ENCODE measurements at places on chromosomes 2 and 18.

DNA sequence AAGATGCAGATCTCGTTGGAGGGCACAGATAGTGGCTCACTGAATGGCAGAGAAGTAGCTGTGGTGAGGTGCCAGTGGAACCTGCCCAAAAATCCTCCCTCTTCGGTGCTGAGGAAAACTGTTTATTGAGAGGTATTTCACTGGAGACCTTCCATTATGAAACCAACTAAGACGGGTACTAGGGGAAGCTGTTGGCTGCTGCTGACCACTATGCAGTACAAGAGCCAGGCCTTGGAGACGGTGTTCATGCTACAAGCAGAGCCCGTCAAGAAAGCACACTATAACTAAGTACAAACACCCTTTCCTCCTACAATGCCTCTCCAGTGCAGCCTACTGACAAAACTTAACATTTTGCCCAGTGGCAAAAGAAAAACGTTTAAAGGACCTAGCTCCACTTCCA lies 4.6 kb downstream of the ARL5A start:
- DNase-seq, result no peak

DNA sequence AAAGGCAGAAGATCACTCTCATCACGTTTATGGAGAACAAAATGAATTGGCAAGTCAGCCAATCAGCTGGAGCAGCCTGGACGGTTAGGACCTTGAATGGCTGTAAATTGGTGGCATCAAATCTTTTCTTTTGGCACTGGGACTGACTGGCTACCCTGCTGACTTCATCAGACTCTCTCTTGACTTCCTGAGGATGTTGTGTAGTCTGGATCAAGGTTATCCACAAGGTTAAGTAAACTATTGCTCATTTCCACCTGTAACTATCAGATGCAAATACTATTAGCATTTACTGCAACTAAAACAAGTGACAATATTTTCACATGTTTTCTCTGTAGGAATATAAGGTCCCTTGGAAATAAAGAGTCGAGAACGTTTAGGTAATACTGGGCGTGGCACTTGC lies 134.3 kb upstream of the RASGRP3 start:
- no peak for DNase-seq

GRCh38 chr2:195411219-195411687 lies 245.8 kb upstream of the SLC39A10 start:
- no peak for DNase-seq

GRCh38 chr2:16302431-16303272 lies 362.3 kb downstream of the MYCN start:
- no peak for DNase-seq

DNA sequence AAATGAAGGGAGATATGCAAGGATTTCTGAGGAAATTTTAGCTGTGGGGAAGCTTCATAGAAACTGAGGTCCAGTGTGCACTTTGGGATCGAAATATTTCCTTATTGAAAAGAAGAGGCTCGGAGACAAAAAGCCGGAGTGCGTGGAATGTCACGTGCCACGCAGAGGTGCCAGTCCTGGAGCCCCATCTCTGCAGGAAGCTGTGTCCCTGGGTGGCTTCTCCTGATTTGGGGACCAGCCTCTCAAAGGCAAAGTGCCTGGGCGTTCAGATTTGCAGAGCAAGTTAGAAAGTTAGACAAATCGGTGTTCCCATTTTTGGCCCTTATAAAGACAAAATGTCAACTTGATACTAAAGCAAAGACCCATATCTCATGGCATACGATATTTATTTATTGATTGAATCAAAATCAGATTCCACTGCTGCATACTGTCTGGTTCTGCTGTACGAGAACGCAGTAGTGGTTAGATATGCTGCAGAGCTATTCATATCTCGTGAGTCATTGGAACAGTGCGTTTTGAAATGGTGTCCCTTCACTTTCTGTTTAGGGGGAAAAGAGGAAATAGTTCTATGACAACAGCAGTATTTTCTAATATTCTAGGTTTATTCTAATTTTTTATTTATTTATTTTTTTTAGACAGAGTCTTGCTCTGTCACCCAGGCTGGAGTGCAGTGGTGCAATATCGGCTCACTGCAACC lies 9.1 kb upstream of the ATG16L1 start:
- DNase-seq, result no peak

DNA sequence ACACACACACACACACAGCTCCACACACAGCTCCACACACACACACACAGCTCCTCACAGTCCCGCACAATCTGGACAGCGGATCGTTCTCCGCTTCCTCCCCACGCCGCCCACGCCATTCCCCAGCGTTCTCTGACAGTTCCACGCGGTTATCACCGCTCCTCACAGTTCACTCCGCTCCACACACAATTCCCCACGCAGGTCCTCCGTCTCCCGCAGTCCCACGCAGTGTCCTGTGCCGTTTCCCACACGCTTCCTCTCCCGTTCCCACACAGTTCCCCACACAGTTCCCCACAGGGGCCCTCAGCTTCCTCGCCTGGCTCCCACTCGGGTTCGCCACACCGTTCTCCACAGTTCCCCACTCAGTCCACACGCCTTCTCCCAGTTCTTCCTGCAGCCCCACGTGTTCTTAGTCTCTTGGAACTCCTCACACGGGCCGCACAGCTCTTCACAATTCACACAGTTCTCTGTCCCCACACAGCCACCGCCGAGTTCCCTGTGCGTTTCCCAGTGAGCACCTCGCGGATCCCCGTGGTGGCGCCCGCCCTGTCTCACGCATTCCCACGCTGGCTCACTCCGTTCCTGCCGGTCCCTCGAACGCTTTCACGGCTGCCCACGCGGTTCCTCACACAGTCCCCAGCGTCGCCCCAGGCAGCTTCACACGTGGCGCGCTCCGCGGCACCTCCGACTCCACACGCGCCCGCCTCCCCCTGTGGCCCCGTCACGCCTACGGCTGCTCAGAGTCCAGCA lies 38.4 kb downstream of the KIF1A start:
- no peak for DNase-seq

DNA sequence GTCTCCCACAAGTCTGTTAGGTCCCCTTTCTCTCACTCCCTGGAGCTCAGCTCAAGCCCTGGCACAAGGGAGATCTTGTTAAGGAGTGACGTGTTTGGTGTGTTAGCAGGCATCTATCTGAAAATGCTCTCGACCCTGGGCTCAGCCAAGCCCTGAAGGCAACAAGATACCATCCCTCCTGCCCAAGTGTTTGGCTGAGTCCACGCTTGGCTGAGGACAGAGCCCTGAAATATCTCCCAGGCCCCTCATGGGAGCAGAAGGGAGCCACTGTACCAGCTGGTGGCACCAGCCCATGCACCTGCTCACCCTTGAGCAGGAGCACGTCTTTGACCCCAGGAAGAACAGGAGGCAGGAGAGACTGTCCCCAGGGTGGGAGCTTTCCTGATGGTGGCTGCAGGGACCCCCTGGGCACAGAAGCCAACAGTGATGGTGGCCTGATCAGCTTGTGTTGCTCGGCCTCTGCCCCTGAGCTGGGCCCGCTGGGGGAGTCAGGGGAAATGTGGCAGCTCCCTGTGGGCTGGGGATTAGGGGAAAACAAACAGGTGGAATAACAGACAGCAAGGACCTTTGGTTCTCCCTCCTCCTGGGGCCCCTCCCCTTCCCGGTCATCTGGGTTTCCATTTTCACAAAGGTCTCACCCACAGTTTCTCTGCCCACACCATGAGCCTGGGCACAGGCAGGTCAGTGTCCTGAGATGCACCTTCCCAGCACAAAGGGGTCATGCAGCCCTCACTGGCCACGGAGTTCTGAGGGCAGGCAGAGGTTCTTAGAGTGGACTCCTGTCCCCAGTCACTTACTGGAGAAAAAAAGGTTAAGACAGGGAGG lies 91.6 kb downstream of the RHOB start:
- no peak for DNase-seq

DNA sequence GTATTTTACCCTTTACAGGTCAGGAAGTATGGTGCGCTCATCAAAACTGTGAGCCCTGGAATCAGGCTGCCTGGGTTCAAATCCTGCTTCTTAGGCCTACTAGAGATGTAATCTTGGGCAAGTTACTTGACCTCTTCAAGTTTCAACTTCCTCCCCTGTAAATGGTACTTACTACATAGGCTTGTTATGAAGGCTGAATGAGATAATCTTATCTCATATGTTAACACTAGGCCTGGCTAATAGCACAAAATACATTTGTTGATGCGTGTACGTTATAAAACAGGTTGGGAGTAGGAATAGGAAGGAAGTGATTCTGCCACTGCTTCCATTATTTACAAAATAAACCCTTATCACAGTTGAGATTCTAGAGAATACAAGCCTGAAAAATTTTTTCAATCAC lies 1.7 kb upstream of the RFTN2 start:
- no peak for DNase-seq

DNA sequence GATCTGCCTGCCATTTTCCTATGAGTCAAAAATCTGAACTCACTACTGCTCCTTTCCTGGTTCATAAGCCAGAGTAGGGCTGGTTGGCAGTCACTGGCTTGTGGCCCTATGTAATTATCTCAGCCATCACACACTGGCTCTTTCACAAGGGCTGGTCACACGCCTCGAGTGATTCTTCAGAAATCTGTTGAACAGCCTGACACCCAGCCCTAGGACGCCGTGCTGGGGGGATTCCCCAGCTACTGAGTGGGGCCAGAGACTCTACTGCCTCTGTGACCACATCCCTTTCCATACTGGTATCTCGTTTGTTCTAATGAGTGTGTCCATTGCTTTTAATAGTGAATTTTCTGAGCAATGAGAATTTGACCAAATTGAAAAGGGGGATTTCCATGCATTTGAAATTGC lies 45.8 kb upstream of the RBM44 start:
- DNase-seq, result peak; percentile 86

DNA sequence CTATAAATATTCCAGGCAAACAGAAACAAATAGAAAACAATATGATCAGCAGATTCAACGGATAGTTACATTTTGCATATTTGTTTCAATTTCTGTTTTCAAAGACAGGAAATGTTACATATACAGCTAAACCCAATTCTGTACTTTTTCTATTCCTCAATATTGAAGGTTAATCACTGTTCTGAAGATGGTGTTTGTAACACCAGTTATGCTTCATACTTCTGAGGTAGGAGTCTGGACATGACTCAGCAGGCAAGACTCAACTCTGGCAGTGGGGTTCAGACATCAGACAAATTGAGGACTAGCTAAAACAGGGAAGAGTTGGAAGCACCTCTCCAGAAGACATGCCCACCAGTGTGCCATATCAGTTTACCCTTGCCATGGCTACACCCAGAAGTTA lies 16.6 kb downstream of the SERPINB13 start:
- DNase-seq, result no peak

- DNase-seq, result no peak
Observed at GRCh38 chr2:24521162-24521857, 30.3 kb downstream of the NCOA1 start.

DNA sequence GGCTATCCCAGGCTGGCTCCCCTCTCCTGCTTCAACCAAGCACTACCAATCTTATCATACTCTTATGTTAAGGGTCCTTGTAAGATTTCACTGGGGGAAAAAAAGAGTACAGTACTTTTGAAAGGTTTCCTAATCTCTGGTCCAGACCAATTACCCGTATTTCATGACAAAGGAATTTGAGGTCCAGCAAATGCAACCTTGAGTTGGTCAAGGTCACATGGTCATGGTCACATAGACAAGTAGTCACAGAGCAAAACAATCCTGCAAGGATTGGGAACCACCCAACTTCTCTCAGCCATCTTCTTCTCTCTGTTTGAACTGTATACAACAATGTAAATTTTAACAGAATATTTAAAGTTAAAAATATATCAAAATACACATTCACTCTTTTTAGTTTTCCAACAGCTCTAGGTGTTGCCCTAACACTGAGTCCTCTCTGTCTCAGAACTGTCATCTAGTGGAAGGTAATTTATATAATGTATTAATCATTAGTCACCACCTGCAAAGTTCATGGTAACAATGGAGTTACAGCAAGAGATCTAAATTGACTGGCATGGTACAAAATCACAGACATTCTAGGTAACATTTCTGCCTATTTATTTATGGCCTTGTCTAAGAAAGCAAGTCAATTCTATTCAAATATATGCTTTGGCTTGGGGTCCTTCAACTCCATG lies 21.5 kb downstream of the DTNB start:
- no peak for DNase-seq

DNA sequence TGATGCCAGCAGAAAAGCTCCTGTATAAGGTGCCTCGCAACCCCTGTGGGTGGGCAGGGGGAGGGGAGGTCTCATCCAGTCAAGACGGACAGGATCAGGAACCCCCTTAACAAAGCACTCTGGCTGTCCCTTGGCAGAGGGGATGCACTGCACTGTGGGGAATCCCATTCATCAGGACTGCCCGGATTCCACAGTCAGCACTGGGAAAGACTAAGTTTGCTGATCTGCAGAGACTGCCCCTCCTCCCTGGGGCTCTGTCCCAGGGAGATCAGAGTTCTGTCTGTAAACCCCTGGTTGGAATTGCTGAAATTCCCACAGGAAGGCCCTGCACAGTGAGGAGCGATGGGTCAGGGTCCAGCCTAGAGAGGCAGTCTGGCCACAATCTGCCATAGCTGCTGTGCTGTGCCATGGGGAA lies 149.5 kb upstream of the RBBP8 start:
- DNase-seq, result no peak

- DNase-seq, result no peak
Observed at GRCh38 chr2:1766851-1767811, 22.8 kb upstream of the PXDN start.

GRCh38 chr2:235711527-235711926 lies 217.7 kb downstream of the AGAP1 start:
- DNase-seq, result no peak

GRCh38 chr2:121321476-121321875 lies 36.5 kb upstream of the TFCP2L1 start:
- no peak for DNase-seq

- no peak for DNase-seq
Observed at GRCh38 chr2:227295806-227296205, 29.2 kb upstream of the MFF start.

- no peak for DNase-seq
Observed at GRCh38 chr18:54873884-54874255, 45.6 kb downstream of the RAB27B start.

GRCh38 chr2:52327641-52328040 lies 1295.7 kb upstream of the NRXN1 start:
- no peak for DNase-seq

GRCh38 chr2:160427629-160428404 lies 65.8 kb downstream of the RBMS1 start:
- DNase-seq, result no peak

DNA sequence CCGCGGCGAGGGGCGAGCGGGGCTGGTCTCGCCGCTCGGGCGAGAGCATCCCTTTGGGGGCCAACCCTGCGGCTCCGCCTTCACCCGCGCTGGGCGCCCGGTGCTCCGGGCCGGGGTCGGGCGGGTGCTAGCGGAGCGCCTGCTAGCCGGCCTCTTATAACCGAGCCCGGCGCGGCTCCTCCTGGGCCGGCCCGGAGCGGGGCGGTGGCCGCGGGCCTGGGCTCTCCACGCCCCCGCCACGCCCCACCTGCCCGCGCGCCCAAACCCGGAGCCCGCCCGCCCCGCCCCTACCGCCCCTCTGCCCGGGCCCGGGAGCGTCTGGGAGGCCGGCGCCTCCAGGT lies at the start of gene FOXI3:
Gene FOXI3, minus strand, starts transcription at position 129 of the 341 bp plus-strand sequence. CDS start 158 bp downstream, outside the sequence.
- no peak for DNase-seq

GRCh38 chr2:219430633-219431615 lies 3.7 kb upstream of the SPEG start:
- DNase-seq, result no peak

Data from stimulated activated naive B cell treated with anti-CD40 and anti-IgM and Interleukin-4, amounts not matched to agents 10 μg/mL and 1 μg/mL and 100 μg/mL, for 72 hours (primary cell).